ENCODE measurements at places on chromosomes 4 and X.
A peak's percentile ranks its signal among the peaks of the same experiment; 100 is the strongest.

- no peak for DNase-seq
These were observed 50.8 kb upstream of the MND1 start for GRCh38 chr4:153293742-153294057.

DNA sequence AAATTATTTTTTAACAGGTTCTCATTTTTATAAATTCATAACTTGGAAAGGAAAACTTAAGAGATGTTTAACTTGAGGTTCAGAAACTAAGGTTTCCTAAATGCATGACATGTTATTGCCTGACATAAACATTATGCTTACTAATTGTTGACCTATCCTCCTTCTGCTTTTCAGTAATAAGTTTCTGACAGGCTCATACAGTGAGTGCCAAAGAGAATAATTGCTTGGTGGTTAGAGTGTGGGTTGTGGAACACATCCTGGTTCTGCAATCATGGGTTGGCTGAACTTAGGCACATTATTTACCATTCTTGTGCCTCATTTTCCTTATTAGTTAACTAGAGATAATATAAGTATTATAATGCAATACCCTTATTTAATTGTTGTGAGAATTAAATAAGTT is 56.5 kb downstream of the BMPR1B start:
- DNase-seq, result no peak

DNA sequence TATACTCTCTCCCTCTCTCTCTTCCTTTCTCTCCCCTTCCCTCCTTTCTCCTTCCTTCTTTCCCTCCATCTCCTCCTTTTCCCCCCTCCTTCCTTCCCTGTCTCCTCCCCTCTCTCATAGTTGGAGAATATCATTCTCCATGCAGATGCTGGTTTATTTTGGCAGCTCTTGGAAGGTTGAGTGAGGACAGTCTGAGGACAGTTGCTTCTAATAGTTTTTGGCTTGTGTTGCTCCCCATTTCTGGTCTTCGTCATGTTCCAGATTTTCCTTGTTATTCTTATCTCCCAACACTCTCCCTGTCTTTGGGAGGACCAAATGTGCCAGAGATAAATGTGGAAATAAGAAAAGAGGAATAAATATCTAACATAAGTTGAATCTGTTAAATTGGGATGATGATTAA is 263.0 kb downstream of the FRMPD4 start:
- DNase-seq, result no peak

- DNase-seq, result no peak
These were observed 18.0 kb downstream of the RPS3A start for GRCh38 chr4:151117371-151117962.

- DNase-seq, result no peak
These were observed 47.1 kb upstream of the THOC2 start for GRCh38 chrX:123779908-123780396.

DNA sequence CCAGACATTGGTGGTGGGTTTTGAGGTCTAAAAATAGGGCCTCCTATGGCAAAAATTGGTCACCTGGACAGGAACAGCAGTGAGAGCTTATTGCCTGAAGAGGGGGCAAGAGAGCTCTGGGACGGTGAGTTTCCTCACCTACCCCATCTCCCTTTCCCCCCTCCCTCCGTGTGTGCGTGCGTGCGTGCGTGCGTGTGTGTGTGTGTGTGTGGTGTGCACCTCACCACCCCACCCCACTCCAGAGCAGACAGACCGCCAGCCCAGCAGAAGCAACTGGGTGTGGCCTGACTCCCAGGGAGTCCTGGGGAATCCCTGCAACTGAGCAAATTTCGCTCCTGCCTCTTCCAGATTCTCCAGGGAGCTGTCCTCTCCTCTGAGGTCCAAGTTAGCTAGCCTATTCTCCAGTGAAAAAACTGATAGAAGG is 44.7 kb downstream of the PRPS1 start:
- DNase-seq, result peak; percentile 55

- no peak for DNase-seq
These were observed 333.7 kb upstream of the KLF3 start for GRCh38 chr4:38330321-38330720.

- DNase-seq, result no peak
These were observed 8.4 kb upstream of the SORBS2 start for GRCh38 chr4:185820146-185821028.

DNA sequence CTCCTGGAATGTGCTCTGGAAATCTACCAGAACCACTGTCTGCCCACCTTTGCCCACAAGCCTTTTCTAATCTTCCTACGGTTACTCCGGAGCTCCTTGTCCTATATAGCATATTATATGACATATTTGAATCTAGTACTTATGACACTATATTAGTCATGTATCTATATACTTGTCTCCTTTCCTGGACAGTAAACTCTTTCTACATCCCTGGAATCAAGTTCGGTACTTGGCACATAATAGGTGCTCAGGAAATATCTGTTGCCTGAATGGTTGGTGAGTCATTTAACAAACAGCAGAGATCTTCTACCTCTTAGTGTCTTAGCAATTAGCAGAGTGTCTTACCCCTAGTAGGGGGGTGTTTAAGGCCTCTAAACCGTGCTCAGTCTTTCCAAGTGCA is 123.6 kb downstream of the RELL1 start:
- no peak for DNase-seq

DNA sequence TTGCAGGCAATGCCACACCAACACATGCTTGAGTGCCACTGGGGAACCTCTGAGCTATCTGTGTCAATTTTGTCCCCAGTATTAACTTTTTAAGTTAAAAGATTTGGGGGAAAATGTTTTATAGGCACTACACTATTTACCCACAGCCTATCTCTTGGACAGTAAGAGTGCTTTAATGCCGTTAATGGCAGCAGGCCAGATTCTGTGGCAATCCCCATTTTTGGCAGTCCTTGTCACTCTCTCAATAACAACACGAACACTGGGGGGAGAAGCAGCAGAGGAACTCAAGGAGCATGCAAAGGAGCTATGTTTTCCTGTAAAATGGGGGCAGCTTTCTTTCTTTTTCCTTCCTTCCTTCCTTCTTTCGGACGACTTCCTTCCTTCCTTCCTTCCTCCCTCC is 168.6 kb downstream of the NSUN7 start:
- no peak for DNase-seq

DNA sequence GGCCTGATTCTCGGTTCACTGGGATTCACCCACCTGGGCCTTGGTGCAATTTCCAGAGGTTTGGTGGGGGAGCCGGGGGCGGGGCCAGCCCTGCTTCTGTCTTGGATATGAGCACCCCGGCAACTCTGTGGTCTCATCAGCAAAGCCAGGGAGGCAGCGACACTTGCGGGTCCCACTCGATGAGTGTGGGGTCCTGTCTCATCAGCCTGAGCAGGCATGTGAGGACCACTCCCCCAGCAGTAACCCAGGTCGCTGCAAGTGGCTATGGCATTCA is 19.0 kb downstream of the ADRA2C start:
- DNase-seq, result no peak

- DNase-seq, result no peak
These were observed 298.1 kb downstream of the PDGFC start for GRCh38 chr4:156673483-156673882.

DNA sequence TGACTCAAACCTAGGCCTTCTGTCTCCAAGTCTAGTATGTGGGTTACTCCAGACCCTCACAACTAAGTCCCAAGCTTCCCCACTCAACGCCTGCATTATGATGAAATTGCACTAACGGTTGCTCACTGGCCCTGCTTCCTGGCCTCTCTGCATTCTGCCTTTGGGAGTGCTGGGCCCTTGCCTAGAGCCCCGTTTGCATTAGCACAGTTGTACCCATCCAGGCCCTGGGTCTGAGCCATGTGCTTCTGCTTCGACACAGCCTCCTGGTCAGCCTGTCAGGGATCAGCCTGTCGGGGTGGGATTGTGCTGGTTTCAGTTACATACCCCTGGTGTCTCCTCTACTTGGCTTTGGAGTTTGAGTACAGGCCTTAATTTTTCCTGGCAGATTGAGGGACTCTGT is 58.4 kb downstream of the DCUN1D4 start:
- DNase-seq, result no peak

DNA sequence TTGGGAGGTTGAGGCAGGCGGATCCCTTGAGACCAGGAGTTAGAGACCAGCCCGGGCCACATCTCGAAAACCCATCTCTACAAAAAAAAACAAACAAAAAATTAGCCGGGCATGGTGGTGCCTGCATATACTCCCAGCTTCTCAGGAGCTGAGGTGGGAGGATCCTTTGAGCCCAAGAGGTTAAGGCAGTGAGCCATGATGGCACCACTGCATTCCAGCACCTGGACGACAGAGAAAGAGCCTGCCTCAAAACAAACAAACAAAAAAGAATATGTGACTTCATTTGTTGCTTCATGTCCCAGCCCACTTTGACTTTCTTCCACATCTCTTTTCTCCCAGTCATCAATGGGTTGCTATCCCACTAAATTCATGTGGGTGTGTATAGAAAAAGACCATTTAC is 79.7 kb downstream of the BCOR start:
- no peak for DNase-seq

DNA sequence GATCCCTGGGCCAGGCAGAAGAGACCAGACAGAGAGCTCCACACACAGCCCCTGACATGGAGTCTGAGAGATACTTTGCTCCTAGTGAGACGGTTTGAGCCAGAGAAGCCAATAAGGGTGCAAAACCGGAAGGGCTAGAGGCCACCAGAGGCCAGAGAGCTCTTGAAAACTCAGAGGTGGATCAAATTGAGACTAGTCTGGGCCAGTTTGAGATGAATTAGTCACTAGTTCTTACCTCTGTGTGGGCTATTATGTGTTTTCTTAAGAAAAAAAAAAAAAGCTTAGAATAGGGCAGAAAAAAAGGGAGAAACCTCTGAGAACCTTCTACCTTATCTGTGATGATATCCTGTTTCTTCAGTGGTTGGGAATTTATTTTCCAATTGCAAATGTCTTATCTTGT is 110.4 kb upstream of the EDNRA start:
- no peak for DNase-seq

DNA sequence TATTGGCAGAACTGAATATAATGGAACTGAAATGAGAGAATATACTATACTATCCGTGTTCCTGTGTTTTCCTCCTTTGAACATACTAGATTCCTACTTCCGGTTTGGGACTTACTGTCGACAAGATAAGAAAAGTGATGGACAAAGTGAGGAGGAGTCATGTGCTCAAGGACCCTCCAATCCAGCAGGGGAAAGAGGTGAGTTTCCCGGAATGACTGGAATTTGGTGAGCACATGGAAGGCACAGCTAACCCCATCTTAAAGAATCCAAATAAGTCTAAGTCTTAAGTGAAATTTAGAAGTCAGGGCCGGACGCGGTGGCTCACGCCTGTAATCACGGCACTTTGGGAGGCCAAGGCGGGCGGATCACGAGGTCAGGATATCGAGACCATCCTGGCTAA is 36.6 kb upstream of the SH3D19 start:
- no peak for DNase-seq

- DNase-seq, result no peak
These were observed 13.3 kb downstream of the APLN start for GRCh38 chrX:129641469-129641868.

- no peak for DNase-seq
These were observed 1.0 kb downstream of the FAT4 start for GRCh38 chr4:125315576-125316400.

GRCh38 chrX:21658152-21658737 is at the start of gene KLHL34:
Gene KLHL34 (minus strand): TSS chrX:21658330. CDS start chrX:21657788, 542 bp downstream.
- no peak for DNase-seq

GRCh38 chr4:152528060-152528459 is 7.8 kb downstream of the FBXW7 start:
- no peak for DNase-seq

- no peak for DNase-seq
These were observed 58.8 kb downstream of the FRMPD4 start for GRCh38 chrX:12197030-12197429.

DNA sequence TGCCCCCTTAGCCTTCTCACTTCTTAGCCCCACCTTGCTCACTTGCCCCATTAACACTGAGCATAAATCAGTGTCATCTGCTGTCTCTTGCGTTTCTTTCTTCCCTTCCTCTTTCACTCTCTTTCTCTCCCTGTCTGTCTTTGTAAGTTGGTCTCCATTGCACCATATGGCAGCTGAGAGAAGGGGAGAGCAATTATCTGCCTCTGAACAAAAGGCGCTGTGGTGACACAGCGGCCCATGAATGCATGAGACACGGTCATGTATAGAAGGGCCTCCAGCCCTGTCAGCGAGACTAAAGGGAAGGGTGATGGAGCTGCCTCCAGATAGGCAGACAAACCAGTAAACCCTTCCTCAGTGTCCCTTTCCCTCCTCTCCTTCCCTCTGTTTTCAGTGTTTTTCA is 88.8 kb upstream of the PCDH18 start:
- no peak for DNase-seq

DNA sequence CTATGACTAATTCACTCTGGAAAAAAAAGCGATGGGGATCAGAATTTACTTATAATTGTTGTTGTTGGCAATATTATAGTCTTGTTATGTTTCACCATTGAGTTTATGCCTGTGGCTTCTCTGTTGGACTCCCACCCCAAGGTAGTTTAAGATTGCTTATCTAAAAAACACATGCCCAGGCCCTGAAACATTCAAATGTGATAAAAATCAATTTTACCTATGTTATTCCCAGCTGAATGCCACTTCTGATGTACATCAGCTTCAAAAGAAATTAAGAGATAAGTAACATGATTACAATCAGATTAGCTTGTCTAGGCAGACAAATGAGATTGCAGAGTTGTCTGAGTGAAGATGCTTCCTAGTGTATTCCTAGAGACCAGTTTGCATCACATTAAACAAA is 484.7 kb downstream of the PCDH7 start:
- DNase-seq, result no peak

- DNase-seq, result no peak
These were observed 109.3 kb upstream of the KLHL13 start for GRCh38 chrX:118225711-118226428.

DNA sequence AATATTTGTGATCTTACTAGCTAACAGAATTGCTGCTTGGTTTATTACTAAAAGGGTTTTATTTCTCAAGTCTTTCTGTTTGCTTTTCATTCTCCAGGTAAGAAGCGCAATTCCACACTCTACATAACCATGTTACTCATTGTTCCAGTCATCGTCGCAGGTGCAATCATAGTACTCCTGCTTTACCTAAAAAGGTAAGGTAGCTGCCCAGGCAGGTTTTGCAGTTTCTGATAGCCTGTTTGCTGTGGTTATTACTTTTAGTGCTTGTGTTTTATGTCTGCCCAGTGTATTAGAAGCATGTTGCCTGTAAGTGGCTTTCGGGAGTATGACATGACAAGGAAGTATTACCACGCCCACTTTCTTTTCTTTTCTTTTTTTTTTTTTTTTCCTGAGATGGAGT is 46.4 kb downstream of the IL13RA1 start:
- DNase-seq, result no peak

GRCh38 chr4:19224820-19225219 is 1026.9 kb upstream of the SLIT2 start:
- DNase-seq, result no peak

DNA sequence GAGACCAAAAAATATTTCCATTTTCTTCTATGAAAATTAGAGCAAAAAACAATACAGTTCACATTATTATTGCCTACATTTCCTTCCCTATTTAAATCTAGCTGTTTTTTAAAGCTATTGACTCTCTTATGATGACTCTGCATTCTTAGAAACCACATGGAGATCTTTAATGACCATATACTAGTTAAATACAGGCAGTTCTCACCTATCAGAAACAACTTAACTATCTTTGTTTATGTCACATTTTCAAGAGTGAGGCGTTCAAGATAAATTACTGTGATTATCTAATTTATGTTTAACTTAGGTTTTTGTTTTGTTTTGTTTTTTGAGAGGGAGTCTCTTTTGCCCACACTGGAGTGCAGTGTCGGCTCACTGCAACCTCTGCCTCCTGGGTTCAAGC is 3.0 kb downstream of the CISD2 start:
- DNase-seq, result peak; percentile 42

- no peak for DNase-seq
These were observed 88.5 kb upstream of the CBR4 start for GRCh38 chr4:169098532-169098931.
